Activated CD8-positive, alpha-beta memory T cell treated with anti-CD3 and anti-CD28 coated beads, Interleukin-2, amount 50 U/mL, for 4 hours (primary cell): ENCODE measurements at places on chromosomes 7 and 10.

GRCh38 chr7:158824028-158824427 lies 5.3 kb downstream of the ESYT2 start:
- peak; percentile 58 for DNase-seq

GRCh38 chr7:38052786-38053185 lies 125.3 kb upstream of the STARD3NL start:
- DNase-seq, result no peak

GRCh38 chr7:132742189-132742612 lies 165.9 kb upstream of the PLXNA4 start:
- no peak for DNase-seq

GRCh38 chr10:24177636-24178035 lies 31.3 kb upstream of the KIAA1217 start:
- no peak for DNase-seq

GRCh38 chr7:21334906-21335305 lies 93.0 kb upstream of the SP4 start:
- DNase-seq, result no peak

DNA sequence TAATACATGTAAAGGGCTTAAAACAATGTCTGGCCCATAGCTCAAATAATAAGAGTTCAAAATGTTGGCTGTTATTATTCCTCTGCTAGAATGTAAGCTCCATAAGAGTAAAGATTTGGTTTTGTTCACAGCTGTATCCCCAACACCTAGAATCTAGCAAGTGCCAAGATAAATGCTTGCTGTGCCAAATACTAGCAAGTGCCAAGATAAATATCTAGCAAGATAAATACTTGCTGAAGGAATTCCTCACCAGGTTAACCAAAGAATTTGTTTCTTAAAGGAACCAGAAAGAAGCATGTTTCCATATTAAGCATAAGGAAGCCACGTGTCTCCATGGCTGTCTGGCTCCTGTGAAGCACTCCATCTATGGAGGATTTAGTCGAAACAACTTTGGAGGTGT lies 235.2 kb upstream of the SP4 start:
- DNase-seq, result no peak

DNA sequence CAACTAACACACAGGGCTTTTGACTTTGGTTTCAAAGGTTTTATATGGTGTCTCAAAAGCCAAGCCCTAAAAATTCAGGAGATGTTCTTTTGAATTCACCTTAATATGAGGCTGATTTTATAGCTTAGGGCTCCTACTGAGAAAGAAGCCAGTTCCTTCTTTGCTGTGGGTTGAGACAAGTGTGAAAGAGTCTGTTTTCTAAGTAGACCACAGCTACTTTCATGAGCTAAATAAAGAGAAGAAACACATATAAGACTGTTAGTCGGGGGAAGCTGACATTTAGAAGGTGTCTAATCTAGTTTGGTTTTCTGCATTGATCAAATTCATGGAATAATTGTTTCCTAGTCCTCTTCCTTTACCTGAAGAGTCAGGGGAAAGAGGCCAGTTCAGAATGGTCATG lies 332.1 kb upstream of the CELF2 start:
- DNase-seq, result no peak

GRCh38 chr7:117781707-117782106 lies 91.5 kb downstream of the CTTNBP2 start:
- DNase-seq, result no peak

DNA sequence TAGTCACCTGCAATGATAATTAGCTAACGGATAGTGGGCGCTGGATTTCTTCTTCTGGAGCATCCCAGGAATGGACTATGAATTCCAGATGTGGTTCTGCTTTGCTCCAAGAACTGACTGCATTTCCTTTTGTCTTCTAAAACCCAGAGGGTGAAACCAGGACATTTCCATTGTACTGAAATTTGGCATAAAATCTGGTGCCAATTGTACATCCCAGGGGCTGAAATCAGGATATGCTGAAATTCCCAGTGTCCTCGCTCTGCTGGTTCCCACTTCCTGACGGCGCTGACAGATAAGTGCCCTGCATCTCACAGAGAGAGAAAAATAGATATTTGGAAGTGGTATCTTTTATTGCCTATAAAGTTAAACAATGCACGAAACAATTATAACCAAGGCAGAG lies 31.9 kb downstream of the RBM20 start:
- no peak for DNase-seq

GRCh38 chr10:89836840-89837164 lies 135.4 kb downstream of the KIF20B start:
- no peak for DNase-seq

- DNase-seq, result no peak
Observed at GRCh38 chr7:127819975-127820731, 168.2 kb downstream of the SND1 start.

DNA sequence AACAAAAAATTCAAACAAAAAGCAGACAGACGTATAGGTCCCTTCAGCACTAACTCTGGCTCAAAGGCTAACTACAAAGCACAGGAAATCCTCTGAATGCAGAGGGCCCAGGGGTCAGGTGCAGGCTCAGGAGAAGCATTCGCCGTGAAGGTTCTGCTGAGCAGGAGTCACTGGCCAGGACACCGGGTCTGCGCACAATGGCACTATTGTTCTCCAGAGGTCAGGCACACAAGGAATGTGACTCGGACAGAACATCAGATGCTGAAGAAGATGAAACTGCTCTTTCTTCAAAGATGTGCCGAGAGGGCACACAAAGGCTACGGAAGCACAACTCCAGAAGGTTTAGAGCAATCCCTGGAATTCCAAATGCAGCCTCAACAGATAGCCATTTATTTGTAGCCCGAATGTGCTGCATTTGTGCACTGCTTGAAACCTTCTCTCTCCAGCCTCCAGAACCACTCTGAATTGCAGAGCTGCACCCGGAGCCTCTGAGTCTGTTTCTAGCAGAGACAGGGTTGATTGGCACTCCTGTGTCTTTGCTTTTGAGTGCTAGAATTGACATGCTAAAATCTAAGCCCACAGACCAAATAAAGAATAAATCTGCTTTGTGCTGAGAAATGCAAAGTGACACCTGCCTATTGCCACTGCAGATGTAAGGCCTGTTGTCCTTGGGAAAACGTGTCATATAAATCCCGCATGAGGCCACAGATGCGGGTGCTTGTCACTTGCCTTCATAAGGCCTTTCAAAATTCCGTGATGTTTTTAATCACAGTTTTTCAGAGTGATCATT lies 85.4 kb upstream of the AFAP1L2 start:
- no peak for DNase-seq

- no peak for DNase-seq
Observed at GRCh38 chr7:44966731-44967538, 11.9 kb downstream of the MYO1G start.

DNA sequence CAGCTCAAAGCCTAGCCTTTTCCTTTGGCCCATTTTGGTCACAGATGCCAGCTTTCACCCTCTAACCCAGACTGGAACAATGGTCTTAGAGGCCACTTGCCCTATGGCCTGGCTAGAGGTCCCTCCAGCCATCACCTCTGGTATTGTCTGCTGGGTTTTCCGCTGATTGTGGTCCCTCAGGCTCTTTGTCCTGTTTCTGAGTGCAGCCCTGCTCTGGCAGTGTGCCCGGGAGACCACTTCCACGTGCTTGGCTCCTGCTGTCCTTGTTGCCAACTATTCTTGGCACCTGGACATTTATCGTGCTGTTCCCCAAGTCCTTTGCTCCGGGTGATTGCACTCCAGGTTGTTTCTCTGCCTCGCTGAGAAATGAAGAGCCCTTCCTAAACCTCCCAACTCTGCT lies 53.3 kb upstream of the FAM180A start:
- DNase-seq, result no peak

DNA sequence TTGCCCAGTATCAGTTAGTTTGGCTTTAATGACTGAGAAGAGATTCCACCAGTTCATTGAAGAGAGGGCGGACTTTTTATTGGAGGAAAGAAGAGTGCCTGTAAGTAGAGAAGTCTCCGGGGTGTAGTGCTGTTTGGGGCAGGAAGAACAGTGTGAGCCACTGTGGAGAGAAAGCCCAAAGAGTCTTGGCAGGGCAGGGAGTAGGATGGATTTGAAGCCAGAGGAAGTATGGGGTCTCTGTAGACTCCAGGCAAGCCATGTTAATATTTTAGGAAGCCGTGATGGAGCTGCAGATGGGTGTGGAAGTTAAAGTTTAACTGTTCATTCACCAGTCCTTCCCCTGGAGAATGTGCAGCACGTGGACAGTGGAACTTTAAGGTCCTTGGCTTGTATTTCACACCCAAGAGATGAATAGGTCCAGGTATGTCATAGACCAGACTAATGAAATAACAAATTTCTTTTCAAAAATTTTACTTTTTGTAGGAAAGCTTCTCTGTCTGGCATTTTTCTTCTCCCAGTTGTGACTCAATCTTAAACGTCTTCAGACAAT lies 54.1 kb downstream of the TCF7L2 start:
- no peak for DNase-seq

DNA sequence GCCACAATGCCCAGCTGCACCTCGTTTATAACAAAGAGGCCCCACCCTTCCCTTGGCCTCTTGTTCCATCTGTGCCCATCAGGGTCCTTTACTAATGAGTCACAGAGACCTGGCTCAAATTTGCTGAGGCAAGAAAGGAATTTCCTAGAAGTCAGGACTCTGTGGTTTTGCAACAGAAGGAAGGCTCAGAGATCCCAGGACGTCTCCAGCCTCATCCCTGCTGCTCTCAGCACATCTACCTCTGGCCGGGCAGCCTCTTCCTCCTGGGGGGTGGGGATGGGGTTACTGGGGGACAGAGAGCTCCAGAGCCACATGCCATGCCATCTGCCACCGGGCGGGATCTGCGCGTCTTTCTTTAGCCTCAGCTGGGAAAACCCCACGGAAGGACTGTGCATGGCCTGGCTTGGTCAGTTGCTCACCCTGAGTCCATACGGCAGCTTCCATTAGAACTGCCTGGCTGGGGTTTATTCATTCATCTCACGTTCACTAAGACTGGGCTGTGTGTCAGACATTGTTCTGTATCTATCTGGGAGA lies 41.9 kb upstream of the PSMG3 start:
- no peak for DNase-seq

DNA sequence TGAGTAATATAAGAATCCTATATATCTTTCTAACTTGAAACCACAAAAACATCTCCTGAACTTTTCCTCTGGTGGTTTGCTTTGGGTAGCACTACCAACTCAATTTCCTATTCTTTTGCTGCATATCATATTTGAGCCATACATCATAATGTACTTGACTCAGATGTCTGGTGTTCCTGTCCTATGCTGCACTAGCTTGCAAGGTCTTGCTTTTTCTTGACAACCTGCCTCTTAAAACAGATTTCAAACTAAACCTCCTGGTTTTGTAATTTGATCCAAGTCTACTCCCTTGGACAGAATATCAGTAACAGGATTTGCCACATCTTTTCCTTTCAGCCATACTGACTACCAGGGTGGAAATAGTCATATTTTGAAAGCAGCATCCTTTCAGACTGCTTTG lies 520.3 kb upstream of the LRRTM3 start:
- DNase-seq, result no peak

GRCh38 chr10:107163076-107163855 lies 1.2 kb downstream of the SORCS1 start:
- DNase-seq, result no peak

- no peak for DNase-seq
Observed at GRCh38 chr10:1434912-1435692, 302.2 kb downstream of the ADARB2 start.

- DNase-seq, result no peak
Observed at GRCh38 chr7:26090927-26091519, 61.0 kb upstream of the NFE2L3 start.

- DNase-seq, result no peak
Observed at GRCh38 chr10:98587156-98587837, 140.6 kb upstream of the HPS1 start.

GRCh38 chr10:22992075-22992474 lies 64.2 kb downstream of the ARMC3 start:
- DNase-seq, result peak; percentile 16

- no peak for DNase-seq
Observed at GRCh38 chr10:75507469-75507868, 76.0 kb downstream of the LRMDA start.

DNA sequence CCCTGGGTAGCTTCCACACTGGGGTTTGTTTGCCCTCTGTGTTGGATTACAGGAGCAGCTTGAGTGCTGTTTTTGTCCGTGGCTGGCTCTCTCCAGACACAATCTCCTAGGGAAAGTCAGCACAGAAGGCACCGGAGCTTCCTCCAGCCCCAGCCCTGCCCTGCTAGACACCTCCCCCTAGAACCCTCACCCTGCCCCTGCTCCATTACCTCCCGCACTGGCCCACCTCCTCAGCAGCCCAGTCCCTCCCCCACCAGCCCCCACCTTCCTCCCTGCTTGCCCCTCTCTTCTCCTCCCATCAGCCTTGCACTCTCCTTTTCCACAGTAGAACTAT lies 130.5 kb downstream of the ADCY1 start:
- no peak for DNase-seq
